ENCODE measurements at places on chromosomes 2 and 18.

DNA sequence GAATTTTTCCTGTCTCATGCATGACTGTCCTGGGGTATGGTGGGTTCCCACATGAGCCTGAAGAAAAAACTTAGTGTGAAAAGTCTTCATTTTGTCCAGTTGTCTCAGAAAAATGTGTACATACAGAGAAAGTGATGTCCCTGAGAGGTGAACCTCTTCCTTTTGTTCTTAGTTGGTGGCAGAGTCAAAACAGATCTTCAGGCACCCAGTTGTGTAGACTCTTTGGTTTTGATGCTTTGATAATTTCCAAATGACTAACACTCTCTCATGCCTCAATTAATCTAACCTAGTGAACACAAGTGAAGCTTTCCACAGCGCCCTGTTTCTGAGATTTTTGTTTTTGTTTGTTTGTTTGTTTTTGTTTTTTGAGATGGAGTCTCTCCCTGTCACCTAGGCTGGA, 273.5 kb downstream of the PIK3C3 start:
- no peak for DNase-seq

DNA sequence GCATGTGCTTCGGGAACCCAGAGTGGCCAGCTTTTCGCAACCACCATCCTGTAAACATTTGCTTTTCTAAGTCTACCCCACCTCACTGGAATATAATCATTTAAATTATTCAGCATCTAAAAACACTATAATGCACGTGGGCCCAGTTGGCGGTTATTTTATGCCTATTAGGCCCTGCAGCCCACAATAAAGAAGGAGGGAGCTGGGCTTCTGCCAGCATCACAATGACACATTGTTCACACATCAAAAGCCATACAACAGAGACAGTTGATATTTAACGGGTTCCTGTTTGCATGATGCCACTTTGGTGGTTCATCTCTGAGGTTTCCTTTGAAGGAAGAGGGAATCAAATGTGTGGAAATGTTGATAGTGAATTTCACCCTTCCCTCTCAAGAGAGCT, 916.0 kb upstream of the CELF4 start:
- DNase-seq: no peak

- DNase-seq: no peak
These were observed 76.9 kb downstream of the KLF7 start for GRCh38 chr2:207088839-207089238.

DNA sequence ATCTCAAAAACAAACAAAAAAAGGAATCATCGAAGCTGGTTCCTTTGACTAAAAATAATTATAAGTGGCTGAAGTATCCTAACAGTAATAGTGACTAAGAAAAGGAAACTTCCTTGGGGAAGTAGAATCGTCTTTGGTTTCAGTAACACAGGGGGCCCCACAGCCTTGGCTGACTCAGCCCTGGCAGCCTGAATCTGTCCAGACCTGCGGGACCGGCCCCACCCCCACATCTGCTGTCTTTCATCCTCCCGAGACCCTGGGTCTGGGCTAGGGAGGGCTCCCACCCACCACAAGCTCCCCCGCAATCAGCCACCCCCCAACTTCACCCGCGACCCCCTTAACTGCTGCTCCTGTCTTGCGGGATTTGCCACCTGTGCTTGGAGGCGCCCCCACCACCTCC, 1452.6 kb upstream of the ACVR2A start:
- no peak for DNase-seq

- no peak for DNase-seq
These were observed 490.6 kb downstream of the IRS1 start for GRCh38 chr2:226308986-226309385.
